ENCODE measurements at places on chromosomes 16 and 17.

DNA sequence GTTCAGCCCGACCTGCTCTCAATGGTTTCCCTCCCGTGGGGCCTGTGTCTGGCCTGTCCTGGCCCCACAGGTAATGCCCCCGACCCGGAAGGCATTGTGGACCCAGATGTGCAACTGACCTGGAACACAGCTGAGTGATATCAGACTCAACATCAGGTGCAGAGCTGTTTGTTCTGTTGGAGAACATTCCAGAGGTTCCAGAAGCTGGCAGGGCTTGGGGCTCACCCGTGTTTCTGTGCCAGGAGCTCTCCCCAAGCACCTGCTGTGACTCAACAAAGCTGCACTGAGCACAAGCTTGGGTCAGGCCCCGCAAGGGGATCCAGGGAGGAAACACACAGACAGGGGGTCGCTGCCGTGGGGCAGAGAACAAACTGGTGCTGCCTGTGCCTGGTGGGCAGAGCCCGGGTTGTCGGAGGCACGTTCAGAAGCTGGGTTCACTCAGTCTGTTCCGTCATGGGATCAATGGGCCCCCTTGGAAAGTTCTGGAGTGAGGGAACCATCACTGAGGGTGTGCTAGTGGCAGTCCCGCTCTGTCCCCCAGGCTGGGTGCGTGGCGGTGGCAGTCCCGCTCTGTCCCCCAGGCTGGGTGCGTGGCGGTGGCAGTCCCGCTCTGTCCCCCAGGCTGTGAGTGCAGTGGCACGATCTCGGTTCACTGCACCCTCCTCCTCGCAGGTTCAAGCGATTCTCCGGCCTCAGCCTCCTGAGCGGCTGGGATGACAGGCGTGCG is 22.1 kb downstream of the HS3ST6 start:
- DNase-seq, result no peak

- no peak for DNase-seq
These were observed 555.8 kb downstream of the RBFOX1 start for GRCh38 chr16:7888411-7888810.

GRCh38 chr16:838741-839140 is 38.2 kb upstream of the GNG13 start:
- DNase-seq, result no peak

- DNase-seq, result no peak
These were observed 52.1 kb downstream of the CMIP start for GRCh38 chr16:81496742-81497141.

DNA sequence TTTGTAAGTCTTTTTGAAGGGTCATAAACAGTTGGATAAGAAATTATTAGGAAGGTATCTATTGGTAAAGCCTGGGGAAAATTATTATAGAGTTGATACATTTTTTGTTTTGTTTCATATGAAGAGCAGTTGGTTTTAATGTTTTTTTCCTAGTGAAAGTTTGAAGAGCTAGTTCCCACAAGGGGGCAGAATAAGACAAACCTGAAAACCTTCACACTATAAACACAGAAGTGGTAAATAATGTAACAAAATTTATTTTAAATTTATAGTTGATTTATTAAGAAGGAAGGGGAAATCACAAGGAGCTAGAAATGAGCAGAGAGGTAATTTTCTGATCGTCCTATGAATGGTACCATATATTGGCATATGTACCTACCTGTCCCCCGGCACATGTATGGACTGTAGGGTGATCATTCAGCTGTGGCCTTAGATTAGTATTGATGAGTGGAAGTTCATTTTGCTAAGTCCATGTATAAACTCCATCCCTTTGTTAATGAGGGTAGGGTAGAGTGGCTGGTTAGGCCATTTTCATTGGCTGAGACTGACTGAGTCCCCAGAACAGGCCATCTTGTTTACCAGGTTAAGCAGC is 116.3 kb downstream of the TANC2 start:
- DNase-seq, result peak; percentile 61

DNA sequence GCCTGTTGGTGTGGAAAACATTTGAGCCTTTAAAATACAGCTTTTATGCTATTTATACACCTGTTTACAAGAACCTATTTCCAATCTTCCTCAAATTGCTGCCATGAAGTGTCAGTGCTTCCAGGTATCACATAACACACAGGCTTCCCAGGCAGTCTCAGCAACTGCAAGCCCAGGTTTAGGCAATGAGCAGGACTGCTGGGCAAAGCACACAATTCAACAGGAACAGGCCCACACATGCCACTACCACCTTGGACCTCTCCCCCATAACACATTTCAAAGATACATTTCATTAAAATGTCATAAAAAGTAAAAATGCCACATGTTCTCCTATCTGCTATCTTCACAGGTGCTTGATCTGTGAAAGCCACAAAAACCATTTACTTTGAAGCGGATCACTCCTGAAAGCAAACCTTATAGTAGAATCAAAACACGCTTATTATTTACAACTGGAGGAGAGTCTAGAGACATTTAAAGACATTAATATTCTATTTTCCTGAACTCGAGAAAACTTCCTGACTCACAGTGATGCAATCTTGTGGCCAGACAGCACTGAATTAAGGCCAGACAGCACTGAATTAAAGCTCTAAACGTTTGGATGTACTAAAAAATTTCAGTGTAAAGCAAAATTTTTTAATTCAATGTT is 31.5 kb downstream of the ANKFY1 start:
- DNase-seq, result peak; percentile 41

DNA sequence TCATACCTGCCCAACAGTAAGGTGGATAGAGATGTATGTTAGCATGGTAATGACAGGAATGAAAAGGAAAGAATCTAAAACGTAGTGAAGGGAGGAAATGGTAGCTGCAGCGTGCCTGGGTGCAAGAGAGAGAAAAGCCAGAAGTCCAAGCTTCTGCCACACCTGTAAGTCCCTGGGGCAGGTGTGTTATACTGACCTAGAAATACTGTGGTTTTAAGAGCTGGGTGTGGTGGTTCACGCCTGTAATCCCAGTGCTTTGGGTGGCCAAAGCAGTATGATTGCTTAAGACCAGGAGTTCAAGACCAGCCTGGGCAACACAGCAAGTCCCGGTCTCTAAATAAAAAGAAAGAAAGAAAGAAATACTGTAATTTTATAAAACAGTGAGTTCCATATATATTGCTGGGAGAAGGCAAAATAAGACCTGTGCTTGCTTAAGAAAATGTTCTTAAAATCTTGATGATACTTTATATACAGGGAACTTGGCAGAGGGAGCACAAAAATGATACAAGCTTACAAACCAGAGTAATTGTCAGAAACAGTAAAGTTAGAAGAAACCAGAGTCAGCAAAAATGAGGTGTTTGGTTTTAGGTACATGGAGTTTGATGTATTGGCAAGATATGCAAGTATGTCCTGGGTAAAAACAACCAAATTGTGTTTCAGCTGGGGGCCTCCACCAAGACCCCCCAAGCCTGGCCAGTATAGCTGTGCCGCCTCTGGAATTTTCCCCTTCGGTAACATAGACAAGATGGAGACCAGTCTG is 6.6 kb downstream of the ALOX12 start:
- no peak for DNase-seq

DNA sequence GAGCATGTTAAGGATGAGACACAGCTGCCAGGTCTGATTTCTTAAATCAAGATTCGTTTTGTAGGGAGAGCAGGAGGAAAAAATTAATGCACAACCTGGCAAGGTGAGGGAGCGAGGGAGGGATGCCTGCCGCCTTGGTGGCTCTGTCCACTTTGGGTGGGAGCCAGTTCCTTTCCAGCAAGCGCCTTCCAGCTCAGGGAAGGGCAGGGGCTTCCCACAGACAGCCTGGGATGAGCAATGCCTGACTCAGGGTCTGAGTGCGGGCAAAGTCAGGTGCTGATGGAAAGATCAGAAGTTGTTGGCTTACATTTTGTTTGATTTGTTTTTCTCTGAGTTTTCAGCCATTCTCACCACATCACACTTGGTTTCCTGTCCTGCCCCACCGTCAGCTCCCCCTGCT is 220.7 kb downstream of the ENGASE start:
- DNase-seq, result no peak

GRCh38 chr17:16442141-16442540 is 26.8 kb downstream of the TRPV2 start:
- no peak for DNase-seq

DNA sequence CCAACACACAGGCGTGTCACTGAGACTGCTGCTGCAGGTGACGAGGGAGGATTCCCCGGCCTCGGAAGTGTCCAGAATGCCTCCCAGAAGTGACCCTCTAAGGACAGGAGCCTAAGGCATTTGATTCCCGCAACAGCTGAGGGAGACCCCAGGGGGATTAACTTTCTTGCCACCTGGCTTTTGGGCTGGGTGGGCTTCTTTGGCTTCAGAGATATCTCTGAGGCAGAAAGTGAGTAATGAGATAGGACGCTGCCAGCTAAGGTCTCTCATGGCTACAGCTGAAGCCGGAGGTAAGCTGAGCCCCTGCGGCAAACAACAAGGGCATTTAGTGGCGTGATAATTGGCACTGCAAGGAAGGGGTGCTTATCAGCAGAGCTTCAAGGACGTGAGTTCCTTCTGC is 17.0 kb downstream of the DRC3 start:
- DNase-seq, result no peak

GRCh38 chr17:66673668-66674276 is 161.1 kb upstream of the CACNG5 start:
- DNase-seq, result peak; percentile 81

- DNase-seq, result no peak
These were observed 7.6 kb downstream of the MRM1 start for GRCh38 chr17:36608794-36609497.

DNA sequence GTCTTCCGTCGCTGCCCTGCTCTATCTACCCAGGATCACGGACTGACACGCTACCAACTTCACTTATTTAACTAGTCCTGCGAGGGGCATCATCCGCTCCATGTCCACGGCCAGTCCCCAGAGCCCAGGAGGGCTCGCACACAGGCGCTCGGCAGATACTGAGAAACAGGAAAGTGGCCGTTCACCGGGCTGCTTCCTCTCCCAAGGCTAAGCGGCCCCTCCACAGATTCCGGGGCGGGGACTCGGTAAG is 388 bp downstream of the OXLD1 start:
- DNase-seq, result no peak

DNA sequence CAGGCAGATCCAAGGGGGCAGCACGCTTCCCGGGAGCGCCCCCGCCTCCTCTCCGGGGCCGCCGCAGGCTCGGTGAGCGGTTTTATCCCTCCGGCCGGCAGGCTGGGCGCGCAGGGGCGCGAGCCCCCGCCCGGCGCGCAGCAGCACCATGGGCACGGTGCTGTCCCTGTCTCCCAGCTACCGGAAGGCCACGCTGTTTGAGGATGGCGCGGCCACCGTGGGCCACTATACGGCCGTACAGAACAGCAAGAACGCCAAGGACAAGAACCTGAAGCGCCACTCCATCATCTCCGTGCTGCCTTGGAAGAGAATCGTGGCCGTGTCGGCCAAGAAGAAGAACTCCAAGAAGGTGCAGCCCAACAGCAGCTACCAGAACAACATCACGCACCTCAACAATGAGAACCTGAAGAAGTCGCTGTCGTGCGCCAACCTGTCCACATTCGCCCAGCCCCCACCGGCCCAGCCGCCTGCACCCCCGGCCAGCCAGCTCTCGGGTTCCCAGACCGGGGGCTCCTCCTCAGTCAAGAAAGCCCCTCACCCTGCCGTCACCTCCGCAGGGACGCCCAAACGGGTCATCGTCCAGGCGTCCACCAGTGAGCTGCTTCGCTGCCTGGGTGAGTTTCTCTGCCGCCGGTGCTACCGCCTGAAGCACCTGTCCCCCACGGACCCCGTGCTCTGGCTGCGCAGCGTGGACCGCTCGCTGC is 832 bp downstream of the CDK5R1 start:
- peak; percentile 40 for DNase-seq

- no peak for DNase-seq
These were observed 3.6 kb upstream of the IRX3 start for GRCh38 chr16:54289945-54290832.

DNA sequence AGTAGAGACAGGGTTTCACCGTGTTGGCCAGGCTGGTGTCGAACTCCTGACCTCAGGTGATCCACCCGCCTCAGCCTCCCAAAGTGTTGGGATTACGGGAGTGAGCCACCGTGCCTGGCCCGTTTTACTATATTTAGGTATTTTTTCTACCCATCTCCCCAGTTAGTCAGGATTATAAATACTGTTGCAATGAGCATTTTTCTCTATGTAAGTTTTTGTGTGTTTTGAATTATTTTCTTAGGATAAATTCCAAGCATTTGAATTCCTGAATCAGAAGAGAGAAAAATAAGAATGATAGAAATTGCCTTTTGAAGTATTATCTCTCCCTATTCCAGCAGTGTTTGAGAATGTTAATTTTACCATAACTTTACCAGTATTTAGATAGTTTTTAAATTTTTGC is 36.6 kb downstream of the KIAA0513 start:
- no peak for DNase-seq

GRCh38 chr17:78905541-78905940 is 2.5 kb upstream of the CEP295NL start:
- DNase-seq, result no peak

DNA sequence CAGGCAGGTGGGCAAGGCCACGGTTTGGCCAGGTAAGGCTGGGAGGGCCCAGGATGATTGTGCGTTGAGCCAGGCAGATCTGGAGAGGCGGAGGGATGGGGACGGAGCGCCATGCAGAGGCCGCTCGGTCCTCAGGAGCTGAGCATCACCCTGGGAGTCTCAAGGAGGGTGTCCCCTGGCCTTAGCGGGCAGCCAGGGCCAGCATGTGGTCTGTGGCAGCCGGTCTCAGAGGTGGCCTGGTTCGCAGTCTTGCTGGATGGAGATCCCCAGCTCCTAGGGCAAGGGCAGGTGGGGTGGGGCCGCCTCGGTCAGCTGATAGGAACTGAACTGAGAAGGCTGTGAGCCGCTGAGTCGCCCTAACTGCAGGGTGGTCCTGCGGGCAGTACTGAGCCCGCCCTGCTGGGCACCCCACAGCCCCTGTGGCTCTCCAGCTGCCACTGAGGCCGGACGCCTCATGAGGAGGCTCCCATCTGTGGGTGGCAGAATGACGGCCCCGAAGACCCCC is 11.6 kb upstream of the CDH15 start:
- no peak for DNase-seq

GRCh38 chr17:9424071-9424640 is 151.5 kb downstream of the STX8 start:
- no peak for DNase-seq

GRCh38 chr17:38797828-38798227 is 1.5 kb downstream of the PIP4K2B start:
- no peak for DNase-seq

DNA sequence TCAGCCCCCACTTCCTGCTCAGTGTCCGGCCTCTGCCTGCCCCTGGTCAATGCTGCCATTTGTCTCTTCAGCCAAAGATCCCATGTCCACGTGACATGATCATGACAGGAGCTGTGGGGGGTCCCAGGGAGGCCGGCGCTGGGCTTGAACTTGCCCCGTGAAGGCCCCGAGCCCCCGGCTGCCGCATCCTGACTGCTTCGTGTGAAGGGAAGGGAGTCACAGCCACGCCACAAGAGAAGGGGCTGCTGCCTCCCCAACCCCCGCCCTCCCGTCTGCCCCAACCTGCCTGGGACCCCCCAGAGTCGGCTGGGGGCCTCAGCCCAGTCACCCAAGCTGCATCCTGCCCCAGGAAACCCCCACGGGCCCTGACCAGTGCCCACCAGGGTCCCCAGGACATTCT is 14.3 kb upstream of the SSTR5 start:
- DNase-seq, result no peak

GRCh38 chr16:70253291-70254106 is 1.8 kb upstream of the EXOSC6 start:
- DNase-seq, result peak; percentile 46
